Motor neuron (in vitro differentiated cells): ENCODE measurements at places on chromosomes 13 and 19. TPM values are rescaled to one million over a fixed set of nuclear protein-coding genes. Genes with fewer than 3 reads are reported as not detected.

ZNF625 gene
- 31.7 and 34.3 TPM in 2 replicates for total RNA-seq

SOX1 gene
- total RNA-seq: 0.22 and 0.27 TPM in 2 replicates

ARHGAP45 gene
- total RNA-seq: 4.6 and 5.2 TPM in 2 replicates

CLDND2 gene
- 0.36 and 1.9 TPM in 2 replicates for total RNA-seq

FCHO1 gene
- total RNA-seq: 6.8 and 7.6 TPM in 2 replicates

SYT5 gene
- 12.7 and 14.5 TPM in 2 replicates for total RNA-seq

RELB gene
- 2.4 and 2.7 TPM in 2 replicates for total RNA-seq

SLC25A41 gene
- total RNA-seq: 0.31 and 0.73 TPM in 2 replicates

CYP4F2 gene
- total RNA-seq: 0.50 TPM in 1 of 2 replicates, not detected in the other

ADGRE3 gene
- total RNA-seq: 0.13 and 0.18 TPM in 2 replicates

SYNGR4 gene
- total RNA-seq: 0.58 TPM in 1 of 2 replicates, not detected in the other

ZNF547 gene
- 6.8 and 7.9 TPM in 2 replicates for total RNA-seq

FPR1 gene
- not detected in 2 replicates for total RNA-seq
